ENCODE measurements at places on chromosomes 16 and 17. TPM values are rescaled to one million over a fixed set of nuclear protein-coding genes. Genes with fewer than 3 reads are reported as not detected.

The TMEM106A gene
- total RNA-seq = 0.70 TPM

The IL21R gene
- 0.28 TPM for total RNA-seq

The APRT gene
- total RNA-seq = 296 TPM

The MYLK3 gene
- 0.28 TPM for total RNA-seq

The RSL1D1 gene
- 197 TPM for total RNA-seq

The NOB1 gene
- total RNA-seq = 47.3 TPM

The RNF157 gene
- 0.07 TPM for total RNA-seq

The MAP3K14 gene
- 5.2 TPM for total RNA-seq

The CTRB2 gene
- total RNA-seq = not detected

The ERAL1 gene
- total RNA-seq = 60.8 TPM

The TMEM204 gene
- total RNA-seq = 0.35 TPM

The HAGH gene
- total RNA-seq = 79.8 TPM

The TM4SF5 gene
- total RNA-seq = not detected

Measured in airway epithelial cell (primary cell).